ENCODE measurements at places on chromosomes 12 and 14.

DNA sequence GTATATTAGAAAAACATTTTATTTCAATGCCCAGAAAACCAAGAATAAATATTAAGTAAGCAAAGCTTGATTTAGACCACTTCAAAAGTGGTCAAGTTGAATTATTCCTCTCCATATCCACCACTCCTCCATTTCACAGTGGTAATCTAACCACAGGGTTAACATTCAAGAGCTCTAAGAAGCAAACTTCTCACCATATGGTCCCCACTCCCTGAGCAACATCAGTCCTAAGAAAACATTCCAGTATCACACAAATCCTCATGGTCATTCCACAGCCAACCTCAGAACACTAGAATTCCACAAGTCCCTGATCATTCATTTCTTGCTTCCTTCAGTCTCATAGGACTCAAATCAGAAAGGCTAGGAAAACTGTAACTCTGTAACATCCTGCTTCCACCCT lies 47.9 kb downstream of the ST8SIA1 start:
- DNase-seq, result no peak

GRCh38 chr14:56905282-56905681 lies 95.0 kb upstream of the OTX2 start:
- DNase-seq, result no peak

DNA sequence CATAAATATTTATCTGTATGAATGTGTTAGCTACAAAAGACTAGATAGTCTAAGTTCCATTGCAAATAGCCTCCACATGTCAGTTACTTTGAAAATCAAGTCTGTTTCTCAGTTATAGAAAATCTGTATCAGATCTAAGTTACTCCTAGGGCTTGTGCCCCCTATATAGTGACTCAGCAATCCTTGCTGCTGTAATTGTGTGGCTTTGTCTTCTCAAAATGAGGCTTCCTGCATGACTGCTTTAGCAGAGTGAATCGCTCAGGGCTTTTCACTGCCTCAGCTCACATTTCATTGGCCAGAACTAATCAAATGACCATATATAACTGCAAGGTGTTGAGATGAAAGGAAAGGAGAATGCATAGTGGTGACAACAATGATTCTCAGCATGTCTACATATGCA lies 552.2 kb upstream of the STXBP6 start:
- DNase-seq, result no peak

DNA sequence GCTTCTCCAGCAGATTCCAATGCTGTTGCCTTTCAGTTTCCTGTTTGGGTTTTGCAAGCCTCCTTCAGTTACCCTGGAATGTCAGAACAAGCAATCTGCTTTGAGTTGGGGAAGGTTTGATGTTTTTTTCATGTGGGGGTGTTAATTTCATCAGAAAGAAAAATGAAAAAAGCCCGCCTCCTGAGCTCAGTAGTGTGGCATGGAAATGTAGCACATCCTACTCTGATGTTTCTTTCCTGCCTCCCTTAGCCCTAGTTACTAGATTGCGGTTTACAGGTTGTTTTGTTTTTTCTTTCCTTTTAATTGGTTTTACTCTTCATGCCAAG lies 22.6 kb downstream of the IFNG-AS1 start:
- no peak for DNase-seq

- no peak for DNase-seq
Measured at GRCh38 chr12:67957383-67957782, 31.9 kb upstream of the IFNG-AS1 start.

GRCh38 chr12:3366451-3367110 lies 124.4 kb upstream of the PRMT8 start:
- no peak for DNase-seq

Measured in B cell (primary cell).